Stimulated activated CD4-positive, alpha-beta T cell treated with anti-CD3 and anti-CD28 coated beads, TNF-alpha, amount 100 ng/mL, for 48 hours (primary cell): ENCODE measurements at places on chromosomes 4 and X.

GRCh38 chrX:100852810-100853209 lies 21.3 kb downstream of the NOX1 start:
- DNase-seq, result no peak

- no peak for DNase-seq
These were observed 312.4 kb upstream of the DIPK2B start for GRCh38 chrX:45513042-45513441.

DNA sequence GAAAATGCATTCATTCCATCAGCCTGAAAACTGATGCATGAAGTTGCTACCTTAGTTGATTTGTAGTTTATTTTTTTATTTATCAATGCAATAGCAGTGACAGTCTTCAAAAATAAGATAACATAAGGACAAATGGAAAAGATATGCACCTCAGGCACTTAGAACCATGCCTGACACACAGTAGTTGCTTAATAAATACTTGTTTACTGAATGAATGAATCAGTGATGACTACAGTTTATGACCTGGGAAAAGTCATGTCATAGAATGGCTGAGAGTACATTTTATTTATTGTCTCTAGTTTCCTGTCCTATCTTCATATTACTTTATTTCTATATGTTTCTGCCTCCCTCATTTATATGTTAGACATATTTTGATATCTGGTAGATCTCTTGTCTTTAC lies 171.8 kb downstream of the TLL1 start:
- no peak for DNase-seq

- DNase-seq, result no peak
These were observed 11.2 kb upstream of the GNRHR start for GRCh38 chr4:67765401-67765800.

- no peak for DNase-seq
These were observed 73.7 kb downstream of the CHST7 start for GRCh38 chrX:46647251-46647650.

DNA sequence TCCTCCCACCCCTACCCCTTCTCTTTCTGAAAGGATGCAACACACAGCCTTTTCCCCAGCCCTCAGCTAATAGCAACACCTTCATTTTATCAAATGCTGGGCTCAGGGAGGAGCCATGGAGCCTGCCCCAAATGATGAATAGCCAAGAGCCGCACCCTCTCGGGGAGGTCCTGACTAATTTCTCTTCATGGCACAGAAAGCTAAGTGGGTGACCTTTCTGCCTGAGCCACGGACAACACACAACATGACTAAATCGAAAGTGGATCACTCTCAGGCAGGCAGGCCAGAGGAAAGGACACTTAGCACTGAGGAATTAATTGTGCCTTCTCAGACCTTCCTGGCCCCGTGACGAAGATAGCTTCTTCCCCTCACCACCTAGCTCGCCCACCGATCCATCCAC lies 165.1 kb upstream of the RAI2 start:
- no peak for DNase-seq

DNA sequence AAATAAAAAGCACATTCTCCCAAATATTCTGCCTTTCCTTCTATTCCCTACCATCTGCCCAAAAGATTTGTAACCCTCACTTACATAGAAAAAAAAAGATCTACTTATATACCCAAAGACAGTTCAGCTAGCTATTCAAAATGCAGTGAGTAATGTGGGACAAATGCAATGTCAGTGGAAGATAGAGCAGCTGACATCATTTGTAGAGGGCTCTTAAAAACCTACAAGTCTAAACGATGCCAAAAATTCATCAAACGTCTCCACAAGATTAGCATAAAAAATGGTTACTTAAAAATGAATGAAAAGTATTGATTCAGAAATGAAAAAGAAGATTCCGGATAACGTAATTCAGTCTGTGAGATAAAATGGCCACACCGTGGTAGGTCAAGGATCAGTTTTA lies 96.5 kb downstream of the ASB9 start:
- DNase-seq, result no peak

DNA sequence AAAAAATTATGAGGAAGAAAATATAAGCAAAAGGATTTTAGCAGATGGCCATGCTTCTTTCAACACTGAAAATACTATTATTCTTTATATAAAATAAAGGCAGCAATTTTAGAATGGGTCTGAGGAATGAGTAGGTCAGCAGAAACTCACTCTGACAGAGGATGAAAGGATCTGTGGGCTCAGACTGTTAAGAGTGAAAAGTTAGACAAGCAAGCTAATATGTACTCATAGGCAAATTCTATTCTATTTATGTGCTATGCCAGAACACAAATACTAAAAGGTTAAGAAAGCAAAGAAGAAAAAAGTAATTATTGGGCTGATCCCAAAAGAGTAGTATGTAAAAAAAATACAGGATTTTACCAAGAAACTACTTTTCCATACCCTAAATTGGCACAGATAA lies 13.9 kb downstream of the LCORL start:
- no peak for DNase-seq

DNA sequence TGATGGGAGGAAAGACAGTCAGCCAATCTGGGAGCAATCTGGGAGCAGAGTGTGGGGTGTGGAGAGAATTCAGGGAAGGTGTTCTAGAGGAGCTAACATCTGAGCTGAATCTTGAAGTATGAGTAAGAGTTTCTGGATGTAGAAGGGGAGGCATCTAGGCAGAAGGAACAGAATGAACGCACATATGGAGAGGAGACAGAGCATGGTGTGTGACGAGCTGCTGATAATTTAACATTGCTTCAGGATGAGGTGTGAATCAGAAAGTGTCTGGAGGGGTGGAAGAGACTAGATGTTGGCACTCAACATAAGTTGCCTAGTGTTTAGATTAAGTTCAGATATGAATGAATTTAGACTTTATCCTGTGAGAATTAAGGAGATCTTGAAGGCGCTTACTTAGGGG lies 58.9 kb downstream of the CPE start:
- no peak for DNase-seq

DNA sequence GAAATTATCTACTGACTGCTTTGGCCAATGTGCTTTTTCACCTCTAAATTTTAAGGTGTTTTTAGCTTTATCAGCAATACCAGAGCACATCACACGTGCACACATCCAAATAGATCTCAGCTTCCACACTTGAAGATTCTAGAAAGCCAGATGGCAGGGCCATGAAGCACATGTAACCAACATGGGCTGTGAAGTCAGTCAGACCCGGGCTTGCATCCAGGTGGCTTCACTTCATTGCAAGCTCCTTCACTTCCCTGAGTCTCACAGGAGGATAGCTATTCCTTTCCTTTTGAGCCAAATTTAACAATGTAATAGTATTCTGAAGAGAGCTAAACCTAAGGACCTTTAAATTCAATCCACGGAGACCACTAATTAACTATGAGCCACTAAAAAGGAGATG lies 86.5 kb downstream of the SH3RF1 start:
- no peak for DNase-seq

GRCh38 chrX:13923289-13923688 lies 106.4 kb upstream of the GPM6B start:
- DNase-seq, result no peak

- DNase-seq, result no peak
These were observed 133.5 kb upstream of the NDST3 start for GRCh38 chr4:117900832-117901231.

DNA sequence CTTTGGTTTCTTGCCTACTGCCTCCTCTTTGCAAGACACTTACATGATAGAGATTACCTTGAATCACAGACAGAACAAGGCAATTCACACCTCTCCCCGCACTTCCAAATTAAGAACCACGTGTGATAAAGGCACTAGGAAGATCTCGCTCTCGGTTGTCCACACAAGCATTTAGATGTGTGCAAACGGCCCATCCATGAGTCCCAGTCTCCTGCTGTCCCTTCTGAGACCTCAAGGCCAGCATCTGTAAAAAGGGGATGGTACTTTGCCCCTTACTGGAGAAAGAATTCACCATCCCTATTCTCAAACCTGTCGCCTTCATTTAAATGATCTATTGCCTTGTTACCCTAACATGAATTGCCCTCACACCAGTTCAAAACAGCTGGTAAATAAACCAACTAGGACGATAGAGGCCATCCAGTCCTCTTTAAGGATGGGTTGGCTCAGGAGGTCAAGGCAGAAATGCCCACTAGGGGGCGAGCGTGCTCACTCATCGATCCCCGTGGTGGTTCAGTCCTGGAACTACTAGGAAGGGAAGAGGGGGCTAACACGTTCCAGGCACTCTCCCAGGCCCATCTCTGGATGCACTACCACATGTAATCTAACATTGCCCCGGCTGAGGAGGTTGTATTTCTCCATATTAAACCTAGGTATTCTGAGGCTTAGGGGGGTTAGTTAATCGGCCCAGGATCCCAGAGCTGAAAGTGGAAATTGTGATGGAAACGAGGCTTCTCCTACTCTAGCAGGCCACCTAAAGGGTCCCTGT lies 95.8 kb downstream of the DHX15 start:
- DNase-seq, result peak; percentile 65

GRCh38 chr4:38868059-38868960 lies 704 bp downstream of the FAM114A1 start:
- no peak for DNase-seq

- no peak for DNase-seq
These were observed 61.7 kb downstream of the HADH start for GRCh38 chr4:108051343-108051742.

GRCh38 chr4:136935871-136936270 lies 596.4 kb downstream of the PCDH18 start:
- DNase-seq, result no peak

DNA sequence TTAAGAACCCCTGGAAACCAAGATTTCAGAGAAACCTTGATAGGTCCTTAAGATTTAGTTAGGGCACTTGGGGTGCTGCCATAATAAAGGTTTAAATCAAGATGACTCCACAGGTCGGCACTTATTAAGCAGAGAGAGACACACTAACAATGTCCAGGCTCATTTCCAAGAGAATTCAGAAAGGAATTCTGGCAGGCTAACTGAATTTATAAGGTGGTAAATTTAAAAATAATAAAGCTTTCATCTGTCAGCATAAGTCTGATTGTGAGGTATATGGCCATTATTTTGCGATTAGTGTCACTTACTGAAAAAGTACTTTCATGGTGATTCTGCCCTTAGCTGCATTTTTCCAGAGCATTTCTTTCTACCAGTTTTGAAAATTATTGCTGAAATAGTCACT lies 472.7 kb downstream of the ARAP2 start:
- DNase-seq, result no peak

GRCh38 chr4:60934566-60935295 lies 265.4 kb upstream of the ADGRL3 start:
- no peak for DNase-seq

GRCh38 chr4:21469438-21470300 lies 478.9 kb downstream of the KCNIP4 start:
- DNase-seq, result no peak

DNA sequence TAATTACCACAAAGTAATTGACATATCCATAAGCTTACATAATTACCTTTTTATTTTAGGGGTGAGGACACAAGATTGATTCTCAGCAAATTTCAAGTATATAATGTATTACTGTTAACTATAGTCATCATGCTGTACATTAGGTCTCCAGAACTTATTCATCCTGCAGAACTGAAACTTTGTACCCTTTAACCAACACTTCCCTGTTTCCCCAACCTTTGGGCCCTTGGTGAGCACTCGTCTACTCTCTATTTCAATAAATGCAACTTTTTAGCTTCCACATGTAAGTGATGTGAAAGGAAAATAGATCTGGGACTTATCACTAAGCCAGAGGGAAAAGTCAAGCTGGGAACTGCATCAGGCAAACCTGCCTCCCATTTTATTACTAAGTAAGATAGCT lies 33.6 kb upstream of the CCNG2 start:
- DNase-seq, result no peak

GRCh38 chrX:37677243-37677642 lies 8.3 kb upstream of the XK start:
- no peak for DNase-seq

GRCh38 chr4:122845760-122846159 lies 19.1 kb downstream of the FGF2 start:
- DNase-seq, result no peak

DNA sequence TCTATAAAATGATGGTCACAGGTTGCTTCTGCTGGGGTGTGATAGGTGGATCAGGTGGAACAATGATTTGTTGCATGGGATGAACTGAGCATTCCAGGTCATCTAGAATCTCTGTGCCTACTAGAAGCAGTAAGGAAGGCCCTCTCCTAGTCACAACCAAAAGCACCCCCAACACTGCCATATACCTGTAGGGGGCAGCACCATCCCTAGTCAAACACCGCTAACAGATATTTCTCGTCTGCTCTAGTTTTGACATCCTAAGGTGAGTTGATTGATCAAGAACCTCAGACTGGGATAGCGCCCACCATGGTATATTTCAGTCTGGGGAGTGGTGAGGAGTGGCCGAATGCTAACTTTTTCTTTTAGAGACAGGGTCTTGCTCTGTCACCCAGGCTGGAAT lies 160.2 kb downstream of the NHS start:
- no peak for DNase-seq

DNA sequence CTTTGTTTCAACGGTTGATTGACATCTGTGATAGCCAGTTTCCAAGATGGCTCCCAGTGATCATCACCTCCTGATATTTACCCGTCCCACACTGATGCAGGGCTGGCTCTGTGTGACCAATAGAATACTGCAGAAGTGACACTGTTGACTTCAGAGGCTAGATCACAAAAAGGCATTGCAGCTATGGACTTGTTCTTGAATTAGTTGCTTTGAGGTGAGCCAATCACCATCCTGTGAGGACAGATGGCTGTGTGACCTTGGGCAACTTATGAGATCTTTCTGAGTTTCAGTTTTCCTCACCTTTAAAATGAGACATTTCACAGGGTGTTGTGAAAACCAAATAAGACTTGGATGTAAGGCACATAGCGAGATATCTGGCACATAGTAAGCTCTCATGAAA lies 1.8 kb upstream of the GPR82 start:
- DNase-seq, result no peak
